ENCODE measurements at places on chromosomes 12 and 14. TPM values are rescaled to one million over a fixed set of nuclear protein-coding genes. Genes with fewer than 3 reads are reported as not detected.

DNA sequence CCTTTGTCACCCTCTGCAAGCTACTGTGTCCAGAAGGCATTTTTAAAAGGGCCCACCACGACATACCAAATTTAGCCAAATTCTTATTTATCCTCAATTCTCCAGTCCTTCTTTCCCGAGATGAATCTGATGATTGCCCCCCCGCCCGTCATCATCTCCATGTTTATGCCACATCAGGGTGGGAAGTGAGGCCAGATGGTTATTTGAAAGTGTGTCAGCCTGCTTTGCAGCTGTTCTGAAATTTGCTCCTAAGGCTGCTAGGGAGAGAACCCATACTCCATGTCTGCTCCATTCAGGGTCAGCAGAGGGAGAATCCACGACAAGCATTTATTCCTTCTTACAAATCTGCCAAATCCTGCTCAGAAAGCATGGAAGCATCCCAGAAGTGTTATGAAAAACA lies 337.8 kb downstream of the ADAMTS20 start:
- DNase-seq = no peak

DNA sequence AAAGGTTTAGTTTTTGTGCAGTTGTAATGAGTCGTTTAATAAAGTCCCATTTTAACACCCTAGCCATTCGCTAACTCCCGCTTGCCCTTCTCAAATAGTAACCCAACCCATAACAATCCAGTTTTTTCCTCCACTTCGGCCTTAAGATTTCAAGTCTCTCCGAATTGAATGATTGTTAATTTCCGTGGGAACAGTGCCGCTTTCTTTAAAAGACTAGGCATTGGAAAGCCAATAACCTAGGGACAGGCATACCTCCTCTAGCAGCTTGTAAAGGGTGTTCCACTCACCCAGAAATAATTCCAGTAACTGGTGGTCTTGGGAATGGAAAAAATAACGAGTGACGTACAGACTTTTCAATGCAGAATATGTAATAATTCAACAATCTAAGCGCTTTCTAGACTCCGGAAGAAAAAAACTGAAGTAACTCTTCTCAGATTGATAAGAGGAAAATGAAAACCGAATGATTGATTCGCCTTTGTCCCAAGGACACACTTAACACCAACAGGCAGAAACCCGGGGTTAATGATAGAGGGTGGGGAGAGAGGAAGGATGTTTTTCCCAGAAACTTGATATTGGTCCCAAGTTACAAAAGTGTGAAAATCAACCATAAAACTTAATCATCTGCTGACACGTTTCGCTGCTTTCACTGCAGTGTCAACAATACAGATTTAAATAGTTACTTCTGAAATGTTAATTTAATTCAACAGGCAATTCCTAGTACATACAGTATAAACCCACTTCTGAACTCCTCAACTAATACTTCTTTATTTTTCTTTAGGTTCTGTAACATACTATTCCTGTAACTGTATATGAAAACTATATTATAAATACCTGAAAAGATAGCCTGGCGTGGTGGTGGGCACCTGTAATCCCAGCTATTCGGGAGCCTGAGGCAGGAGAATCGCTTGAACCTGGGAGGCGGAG lies 1.0 kb upstream of the SINHCAF start:
- no peak for DNase-seq

- peak; percentile 74 for DNase-seq
These were observed 376.8 kb downstream of the DPF3 start for GRCh38 chr14:72516936-72517700.

DNA sequence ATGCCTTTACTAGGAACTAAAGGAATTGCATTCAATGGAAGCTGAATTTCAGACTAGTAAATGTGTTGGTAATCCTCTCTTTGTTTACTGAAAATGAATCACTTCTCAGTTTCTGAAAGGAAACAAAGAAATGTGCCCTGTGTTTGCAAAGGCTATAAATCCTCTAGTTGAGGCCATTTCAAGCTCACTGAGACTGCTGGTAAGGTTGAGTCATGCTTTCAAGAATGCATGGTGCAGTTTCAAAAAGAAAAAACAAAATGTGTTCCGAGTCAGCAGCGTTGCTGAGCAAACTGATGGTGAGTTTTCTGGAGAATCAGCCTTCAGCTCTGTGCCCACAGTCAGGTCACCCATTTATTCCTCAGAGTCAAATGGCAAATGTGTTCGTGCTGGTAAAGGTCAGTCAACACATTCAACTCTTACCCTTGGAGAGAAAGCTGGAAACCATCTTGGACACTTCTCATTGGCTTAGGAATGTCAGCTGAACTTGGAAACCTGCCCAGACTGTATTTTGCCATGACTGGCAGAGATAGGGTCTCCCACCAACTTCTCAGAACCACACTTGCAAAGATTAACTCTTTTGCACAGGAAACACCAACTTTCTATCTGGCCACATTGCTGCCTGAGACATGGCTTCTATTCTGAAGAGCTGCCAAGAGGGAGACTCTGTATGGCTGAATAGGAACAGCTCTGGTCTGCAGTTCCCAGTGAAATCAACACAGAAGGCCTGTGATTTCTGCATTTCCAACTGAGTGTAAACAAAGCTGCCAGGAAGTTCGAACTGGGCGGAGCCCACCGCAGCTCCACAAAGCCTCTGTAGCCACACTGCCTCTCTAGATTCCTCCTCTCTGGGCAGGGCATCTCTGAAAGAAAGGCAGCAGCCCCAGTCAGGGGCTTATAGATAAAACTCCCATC lies 484.4 kb downstream of the ATP23 start:
- DNase-seq = no peak

DNA sequence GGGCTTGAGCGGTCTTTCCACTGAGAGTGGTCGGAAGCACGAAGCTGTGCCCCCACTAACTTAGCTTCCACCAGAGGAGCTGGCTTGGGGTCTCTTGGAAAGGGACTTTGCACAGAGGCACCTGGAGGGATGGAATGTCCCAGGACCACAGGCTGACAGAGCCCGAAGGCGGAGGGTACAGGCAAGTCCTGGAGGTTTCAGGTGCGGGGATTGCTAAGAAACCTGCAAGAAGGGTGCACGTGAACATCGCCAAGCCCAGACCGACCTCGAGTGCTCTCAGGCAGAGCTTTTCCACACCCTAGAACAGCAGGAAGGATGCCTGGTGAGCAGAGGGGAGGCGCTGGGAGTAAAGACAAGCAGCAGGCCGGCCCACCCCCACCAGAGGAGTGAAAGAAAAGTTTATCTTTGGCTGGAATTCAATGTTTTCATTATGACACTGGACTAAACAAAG lies 61.6 kb downstream of the SERPINA3 start:
- DNase-seq = no peak

GRCh38 chr12:100106861-100107260 lies 35.8 kb downstream of the BLTP3B start:
- DNase-seq = no peak

- no peak for DNase-seq
These were observed 6.1 kb upstream of the TRAF3 start for GRCh38 chr14:102771144-102771543.

DNA sequence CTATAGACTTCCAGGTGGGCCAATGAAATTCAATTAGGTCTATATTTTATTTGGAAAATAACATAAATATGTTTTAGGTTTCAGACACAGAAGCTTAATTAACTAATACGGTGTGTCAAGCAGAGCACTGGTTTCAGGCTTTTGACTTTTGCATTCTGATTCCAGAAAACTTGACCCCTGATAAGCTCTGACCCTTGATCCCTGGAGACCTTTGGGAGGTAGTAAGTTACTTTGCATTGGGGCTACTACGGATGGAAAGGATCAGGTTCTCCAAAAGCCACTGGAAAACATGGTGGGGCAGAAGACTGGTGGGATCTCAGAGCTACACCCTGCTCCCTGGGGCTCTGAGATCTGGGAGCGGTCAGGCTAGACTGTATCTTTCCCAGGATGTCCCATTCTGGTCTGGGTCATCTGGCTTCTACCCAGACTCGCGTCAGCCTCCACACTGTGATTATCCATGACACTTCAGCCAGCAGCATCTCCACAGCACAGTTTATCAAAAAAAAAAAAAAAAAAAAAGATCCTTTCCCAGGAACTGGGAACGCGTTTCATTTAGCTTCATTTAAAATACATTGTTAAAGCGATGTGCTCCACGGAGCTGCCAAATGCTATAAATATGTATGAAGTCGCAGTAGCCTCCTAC lies 17.8 kb upstream of the EMP1 start:
- DNase-seq = no peak

GRCh38 chr12:84696908-84697540 lies 215.6 kb downstream of the SLC6A15 start:
- DNase-seq = no peak

GRCh38 chr12:88630561-88630960 lies 50.3 kb upstream of the KITLG start:
- DNase-seq = no peak

- no peak for DNase-seq
These were observed 120.6 kb upstream of the FKBP4 start for GRCh38 chr12:2673966-2674810.

DNA sequence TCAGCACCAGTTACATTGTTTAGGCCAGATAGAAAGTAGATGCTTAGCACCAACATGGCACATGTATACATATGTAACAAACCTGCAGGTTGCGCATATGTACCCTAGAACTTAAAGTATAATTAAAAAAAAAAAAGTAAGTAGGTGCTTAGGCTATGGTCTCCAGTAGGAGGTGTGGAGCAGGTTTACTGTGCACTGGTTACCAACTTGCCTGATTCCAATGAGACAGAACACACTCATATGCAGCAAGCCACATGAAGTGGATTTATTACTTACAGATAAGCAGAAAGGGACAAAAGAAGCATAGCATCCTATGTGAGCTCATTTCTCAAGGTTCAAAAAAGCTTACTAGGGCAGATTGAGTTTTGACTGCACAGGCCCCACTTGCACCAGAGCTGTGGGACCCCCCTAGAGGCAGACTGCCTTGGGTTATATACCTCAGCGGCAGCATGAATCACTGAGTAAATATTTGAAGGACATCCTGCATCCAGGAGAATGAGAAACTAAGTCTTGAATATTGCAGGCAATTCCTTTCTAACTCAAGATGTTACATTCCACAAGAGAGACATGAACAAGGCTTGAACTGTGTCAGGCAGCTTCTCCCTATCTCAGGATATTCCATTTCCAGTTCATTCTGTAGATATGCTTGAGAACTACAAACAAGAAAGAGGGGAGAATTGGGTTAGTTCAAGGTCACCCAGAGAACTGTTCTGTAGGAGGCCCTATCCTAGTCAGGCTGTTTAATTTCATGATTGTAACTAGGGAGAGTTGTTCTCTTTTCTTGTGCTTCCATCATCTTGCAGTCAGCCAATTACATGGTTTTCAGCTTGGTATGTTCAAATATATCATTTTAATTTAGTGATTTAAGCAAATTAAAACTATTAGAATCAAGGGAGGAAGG lies 30.1 kb downstream of the LRFN5 start:
- DNase-seq = no peak

DNA sequence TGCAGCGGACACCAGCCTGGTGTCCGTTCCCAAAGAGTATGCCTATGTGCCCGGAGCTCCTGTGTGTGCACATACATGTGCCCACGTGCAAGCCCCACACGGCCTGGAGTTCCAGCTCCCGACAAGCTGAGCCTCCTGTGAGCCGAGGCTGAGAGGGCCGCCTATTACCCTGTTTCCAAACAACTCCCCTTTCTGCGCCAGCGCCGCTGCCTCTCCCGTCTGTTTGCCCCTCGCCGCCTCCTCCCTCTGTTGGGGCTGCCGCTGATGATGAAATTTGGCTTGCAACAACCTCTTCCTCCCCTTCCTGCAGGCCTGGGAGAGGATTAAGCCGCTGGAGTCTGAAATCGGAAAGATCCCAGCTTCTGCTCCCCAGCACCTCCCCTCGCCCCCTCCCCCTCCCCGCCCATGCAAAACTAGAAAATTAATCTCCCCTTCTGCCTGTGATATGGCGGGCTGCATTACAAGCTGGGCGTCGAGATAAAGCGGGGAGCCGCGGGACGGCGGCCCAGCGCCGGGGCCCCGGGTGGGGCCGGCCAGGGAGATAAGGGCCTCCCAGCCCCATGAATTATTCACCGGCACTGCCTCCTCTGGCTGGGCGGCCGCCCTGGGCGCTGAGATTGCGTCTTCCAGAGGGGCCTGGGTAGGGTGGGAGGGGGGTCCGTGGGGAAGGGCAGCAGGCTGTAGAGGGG lies 6.8 kb upstream of the ASIC1 start:
- DNase-seq = no peak

The COX8C gene
- total RNA-seq = 0.73 TPM

The DCN gene
- total RNA-seq = 1,406 TPM

The CPM gene
- total RNA-seq = 2.2 TPM

The TSPAN9 gene
- 46.7 TPM for total RNA-seq

The HOXC5 gene
- total RNA-seq = 33.8 TPM

The KRT6B gene
- total RNA-seq = not detected

The DCTN2 gene
- total RNA-seq = 103 TPM

The DAO gene
- total RNA-seq = not detected

The DDX47 gene
- 70.4 TPM for total RNA-seq

The NAA30 gene
- total RNA-seq = 19.2 TPM

The MYF6 gene
- total RNA-seq = 0.20 TPM

The GPRC5D gene
- total RNA-seq = not detected
